ENCODE measurements at places on chromosomes 5 and 9.

- DNase-seq, result no peak
Observed at GRCh38 chr9:101427957-101428655, 7.5 kb downstream of the ALDOB start.

DNA sequence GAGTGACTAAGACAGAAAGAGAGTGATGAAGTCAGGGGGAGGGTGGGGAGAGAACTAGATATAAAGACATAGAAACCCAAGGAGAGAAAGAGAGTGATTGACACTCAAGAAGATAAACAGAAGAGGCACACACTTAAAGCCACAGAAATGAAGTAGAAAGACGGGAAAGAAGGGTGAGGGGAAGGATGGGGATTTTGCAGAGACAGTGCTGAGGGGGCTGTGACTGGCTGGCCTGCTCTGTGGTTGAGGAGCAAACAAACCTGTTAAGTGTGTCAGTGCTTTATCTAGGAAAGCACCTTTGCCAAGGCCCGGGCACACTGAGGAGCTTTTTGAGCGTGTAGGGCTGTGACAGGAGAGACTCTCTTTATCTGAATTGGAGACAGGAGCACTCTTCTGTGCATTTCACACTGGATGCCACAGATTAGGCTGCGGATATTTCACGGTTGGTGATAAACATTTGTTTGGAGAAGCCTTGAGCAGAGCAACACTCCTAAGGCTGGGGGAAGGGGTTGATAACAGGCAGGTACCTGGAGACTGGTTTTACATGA lies 109.1 kb downstream of the DOCK2 start:
- DNase-seq, result no peak

- DNase-seq, result no peak
Observed at GRCh38 chr5:177489119-177489716, 8.2 kb downstream of the PDLIM7 start.

DNA sequence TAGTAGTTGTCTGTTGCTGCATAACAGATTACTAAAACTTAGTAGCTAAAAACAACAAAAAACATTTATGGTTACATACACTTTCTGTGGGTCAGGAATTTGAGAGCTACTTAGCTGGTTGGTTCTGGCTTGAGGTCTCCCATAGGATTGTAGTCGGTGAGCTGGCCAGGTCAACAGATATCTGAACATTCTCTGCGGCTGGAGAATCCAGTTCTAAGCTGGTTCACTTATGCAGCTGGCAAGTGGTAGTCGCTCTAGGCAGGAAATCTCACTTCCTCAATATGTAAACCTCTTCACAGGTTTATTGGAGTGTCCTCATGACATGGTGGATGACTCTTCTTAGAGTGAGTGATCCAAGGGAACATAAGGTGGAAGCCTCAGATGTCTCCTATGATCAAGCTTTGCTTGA lies 65.7 kb upstream of the TNFAIP8 start:
- no peak for DNase-seq

DNA sequence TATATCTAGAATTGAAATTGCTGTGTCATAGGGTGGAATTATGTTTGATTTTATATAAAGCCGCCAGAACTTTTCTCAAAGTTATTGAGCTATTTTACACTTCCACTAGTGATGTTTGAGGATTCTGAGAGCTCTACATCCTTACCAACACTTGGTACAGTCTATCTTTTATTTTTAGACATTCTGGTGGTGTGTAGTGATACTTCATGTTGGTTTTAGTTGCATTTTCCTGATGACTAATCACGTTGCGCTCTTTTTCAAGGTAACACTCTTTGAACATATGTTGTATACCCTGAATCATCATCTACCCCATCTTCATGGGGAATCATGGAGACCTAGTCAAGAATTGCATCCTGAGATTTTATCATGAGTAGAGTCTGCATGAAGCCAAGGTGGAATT lies 141.7 kb downstream of the NXNL2 start:
- no peak for DNase-seq

GRCh38 chr5:41736641-41737040 lies 133.6 kb downstream of the OXCT1 start:
- no peak for DNase-seq

- no peak for DNase-seq
Observed at GRCh38 chr5:56489272-56489671, 256.1 kb upstream of the ANKRD55 start.

DNA sequence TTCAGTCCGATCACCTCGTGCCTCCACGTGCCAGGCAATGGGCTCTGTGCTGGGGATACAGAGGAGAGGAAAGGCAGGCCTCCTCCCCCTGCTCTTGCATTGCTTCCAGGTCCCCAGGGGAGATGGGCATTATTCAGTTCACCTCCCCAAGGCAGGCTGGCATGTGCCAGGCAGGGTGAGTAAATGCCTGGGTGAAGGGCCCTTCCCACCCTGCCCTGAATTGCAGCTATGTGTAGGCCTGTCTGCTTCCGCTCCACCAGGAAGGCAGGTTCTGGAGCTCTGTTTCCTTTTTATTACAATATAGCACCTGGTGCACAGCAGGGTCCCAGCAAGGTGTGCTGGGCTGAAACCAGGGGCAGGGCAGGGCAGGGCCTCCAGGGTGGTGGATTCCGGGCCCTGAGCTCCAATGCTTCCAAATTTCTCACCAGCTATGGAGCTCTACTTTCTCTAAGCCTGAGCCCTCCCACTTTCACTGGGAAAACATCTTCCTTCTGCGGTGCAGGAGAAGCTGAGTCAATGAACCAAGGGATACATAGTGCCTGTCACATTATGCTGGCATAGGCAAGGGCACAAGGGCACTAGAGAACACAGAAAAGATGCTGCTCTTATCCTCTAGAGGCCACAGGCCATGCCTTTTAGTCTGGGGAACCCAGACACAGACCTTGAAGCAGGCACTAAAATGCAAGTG lies 42.0 kb downstream of the SHB start:
- no peak for DNase-seq

- no peak for DNase-seq
Observed at GRCh38 chr5:116858705-116859333, 284.2 kb upstream of the SEMA6A start.

DNA sequence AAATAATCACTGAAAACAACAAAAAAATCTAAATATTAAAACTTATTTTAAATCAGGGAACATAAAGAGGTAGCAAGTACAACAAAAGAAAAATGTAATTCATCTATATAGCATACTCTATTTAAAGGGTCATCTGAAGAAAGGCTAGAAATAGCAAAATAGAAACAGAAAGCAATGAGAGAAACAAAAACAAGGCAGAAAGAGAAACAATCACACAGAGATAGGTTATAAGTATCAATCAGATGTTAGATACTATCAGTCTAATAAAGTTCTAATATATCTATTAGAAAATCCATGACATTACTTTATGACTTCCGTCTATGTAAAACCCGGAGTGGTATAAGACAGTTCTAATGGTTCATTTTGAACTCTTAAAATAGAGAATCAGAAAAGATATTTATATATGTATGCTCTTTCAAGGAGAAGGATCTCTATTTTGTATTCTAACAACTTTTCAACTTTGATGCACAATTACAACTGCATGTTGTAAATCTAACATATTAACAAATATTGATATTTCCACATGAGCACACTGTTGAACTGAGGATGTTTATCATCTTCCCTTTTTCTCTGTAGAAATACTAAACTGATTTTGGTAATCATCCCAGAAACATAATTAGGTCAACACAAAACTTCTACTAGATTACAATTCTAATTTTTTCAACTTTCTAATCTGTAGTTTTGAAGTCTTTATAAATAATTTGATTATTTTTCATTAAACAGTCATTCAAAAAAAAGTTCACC lies 15.8 kb downstream of the RICTOR start:
- DNase-seq, result no peak

- no peak for DNase-seq
Observed at GRCh38 chr9:89879276-89879675, 274.5 kb downstream of the GADD45G start.

GRCh38 chr9:125883565-125884217 lies 136.5 kb downstream of the PBX3 start:
- DNase-seq, result peak; percentile 10

DNA sequence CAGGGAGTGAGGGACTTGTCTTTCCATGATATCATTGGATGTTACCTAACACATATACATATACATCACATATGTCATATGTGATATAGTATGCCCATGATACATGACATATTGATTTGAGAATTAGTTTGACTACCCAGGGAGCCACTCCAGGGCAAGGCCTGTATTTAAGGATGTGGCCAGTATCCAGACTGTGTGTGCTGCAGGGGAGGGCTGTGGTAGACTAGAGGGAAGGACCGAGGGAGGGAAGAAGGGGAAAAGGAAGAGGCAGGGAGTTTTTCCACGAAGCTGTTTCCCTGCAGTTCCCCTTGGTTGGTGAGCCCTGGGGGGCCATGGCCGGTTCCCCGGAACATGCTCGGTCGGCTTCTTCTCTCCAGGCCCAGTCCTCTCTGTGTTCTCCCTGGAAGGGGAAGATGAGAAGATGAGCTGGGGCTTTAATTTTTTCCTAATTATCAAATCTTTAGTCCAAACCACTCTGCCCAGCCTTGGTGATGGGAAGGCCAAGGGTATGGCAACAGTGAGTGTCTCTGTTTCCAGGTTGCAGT lies 48.7 kb downstream of the NSUN2 start:
- DNase-seq, result no peak

DNA sequence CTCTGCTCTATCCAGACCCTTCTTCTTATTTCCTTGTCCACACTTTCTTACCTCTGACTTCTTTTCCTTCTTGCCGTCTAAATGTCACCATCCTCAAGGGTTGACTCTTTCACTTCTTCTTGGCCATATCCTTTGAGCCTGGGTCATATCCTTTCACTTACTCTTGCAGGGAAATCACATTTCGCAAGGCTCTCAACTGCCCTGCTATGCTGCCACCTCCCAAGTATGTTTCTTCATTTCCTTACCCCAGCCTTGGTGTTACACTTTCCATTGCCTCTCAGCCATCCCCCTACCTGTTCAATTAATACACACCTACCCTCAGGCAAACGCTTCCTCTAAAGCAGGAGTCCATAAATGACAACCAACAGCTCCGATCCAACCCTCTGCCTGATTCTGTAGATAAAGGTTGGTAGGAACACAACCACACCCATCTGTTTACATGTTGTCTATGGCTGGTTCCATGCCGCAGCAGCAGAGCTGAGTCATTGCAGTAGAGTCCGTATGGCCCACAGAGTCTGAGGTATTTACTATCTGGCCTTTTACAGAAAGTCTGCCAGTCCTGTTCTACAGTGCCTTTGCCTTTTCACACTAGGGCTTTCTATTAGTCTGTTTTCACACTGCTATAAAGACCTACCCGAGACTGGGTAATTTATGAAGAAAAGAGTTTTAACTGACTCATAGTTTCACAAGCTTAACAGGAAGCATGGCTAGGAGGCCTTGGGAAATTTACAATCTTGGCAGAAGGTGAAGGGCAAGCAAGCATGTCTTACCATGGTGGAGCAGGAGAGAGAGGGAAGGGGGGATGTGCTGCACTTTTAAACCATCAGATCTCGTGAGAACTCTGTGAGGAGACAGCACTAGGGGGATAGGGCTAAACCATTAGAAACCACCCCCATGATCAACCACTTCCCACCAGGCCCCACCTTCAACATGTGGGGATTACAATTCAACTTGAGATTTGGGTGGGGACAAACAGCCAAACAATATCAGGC lies 97.9 kb downstream of the SV2C start:
- DNase-seq, result no peak

DNA sequence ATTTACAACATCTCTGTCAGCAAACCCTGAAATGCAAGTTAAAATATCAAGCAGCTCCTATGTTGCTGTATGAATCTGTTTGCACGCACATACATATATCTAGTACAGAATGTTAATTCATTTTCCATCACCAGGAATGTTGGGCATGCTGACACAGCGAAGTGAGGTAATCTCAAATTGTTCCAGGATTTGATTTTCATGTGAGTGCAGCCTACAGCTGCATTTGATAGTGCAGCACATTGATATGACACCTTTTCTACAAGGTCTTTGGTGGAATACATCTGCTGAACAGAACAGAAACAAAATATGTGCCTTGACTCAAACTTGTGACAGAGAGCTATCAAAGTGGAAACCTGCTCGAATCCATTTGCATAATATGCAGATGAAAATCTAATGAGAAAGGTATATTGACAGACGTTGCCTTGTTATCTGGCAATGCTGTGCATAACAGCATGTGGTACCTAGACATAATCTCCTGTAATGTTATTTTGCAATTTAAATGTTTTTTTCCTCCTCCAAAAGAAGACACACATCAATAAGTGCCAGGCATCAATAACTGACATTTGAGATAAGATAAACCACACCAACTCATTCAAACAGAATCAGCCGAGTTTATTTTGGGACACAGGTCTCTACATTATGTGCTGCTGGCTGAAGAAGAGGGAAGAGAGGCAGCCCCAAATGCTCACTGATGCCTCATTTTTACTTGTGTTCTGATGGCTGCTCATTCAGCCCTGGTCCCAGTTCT lies 512.2 kb downstream of the ZNF608 start:
- DNase-seq, result no peak

- peak; percentile 40 for DNase-seq
Observed at GRCh38 chr5:102760815-102761214, 5.7 kb downstream of the PAM start.

GRCh38 chr5:31268686-31269085 lies 75.2 kb downstream of the CDH6 start:
- no peak for DNase-seq

GRCh38 chr5:112005623-112005930 lies 248.6 kb upstream of the NREP start:
- DNase-seq, result peak; percentile 58

- no peak for DNase-seq
Observed at GRCh38 chr5:76269932-76270610, 133.0 kb upstream of the IQGAP2 start.

GRCh38 chr5:143495821-143496275 lies 92.4 kb upstream of the NR3C1 start:
- peak; percentile 28 for DNase-seq

DNA sequence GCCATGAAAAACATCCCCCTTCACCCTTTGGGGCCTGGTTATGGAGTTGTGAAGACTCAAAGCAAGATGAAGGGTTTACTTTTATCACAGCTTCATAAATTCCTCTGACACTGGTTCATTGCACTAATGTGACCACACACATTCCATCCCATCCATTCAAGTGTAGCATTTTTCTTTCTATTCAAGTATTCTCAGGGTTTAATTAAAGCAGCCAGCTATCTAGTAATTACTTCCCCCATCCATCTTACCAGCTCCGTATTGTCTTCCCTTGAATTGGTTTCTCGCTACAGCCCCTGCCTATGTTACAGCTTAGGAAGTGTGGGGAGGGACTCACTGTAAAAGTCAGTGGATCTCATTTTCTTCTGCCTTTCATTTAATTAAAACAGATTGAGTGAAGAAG lies 387.0 kb upstream of the RFX3 start:
- DNase-seq, result peak; percentile 31

GRCh38 chr9:18319918-18320445 lies 154.0 kb upstream of the ADAMTSL1 start:
- no peak for DNase-seq

GRCh38 chr5:3347741-3348140 lies 247.9 kb upstream of the IRX1 start:
- no peak for DNase-seq

Data from AG20443 (cell line).